ENCODE measurements at places on chromosomes 11 and 22.
A peak's percentile ranks its signal among the peaks of the same experiment; 100 is the strongest.

DNA sequence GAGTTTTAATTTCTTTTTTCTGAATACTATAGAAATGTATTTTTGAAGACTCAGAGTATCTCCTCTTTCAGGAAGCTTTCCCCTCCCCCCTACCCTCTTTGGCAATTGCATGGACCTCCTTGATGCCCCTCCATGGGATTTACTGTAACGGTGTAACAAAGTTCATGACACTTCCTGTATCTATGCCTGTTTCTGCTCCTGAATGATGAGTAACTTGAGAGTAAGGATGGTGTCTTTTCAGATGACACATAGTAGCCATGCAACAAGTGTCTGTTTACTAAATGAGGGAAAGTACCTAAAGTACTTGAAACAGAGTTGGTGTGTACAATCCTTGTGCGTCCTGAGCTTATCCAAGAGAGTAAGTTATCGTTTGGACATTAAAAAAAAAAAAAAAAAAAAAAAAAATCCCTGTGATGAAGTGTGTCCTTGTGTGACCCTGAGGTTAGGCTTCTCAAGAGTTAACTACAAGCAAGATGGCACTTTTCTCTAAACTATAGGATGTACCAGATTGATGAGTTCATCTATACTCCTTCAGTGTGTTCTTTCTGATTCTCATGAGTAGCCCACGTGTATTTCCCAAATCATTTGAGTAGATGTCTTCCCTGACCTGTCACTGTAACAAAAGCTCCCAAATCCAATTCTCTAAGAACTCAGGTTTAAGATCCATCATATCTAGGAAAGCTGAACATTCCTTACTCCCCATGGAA, 7.4 kb downstream of the ETS1 start:
- DNase-seq = no peak

- no peak for DNase-seq
Observed at GRCh38 chr22:45881524-45881875, 95.5 kb downstream of the WNT7B start.

DNA sequence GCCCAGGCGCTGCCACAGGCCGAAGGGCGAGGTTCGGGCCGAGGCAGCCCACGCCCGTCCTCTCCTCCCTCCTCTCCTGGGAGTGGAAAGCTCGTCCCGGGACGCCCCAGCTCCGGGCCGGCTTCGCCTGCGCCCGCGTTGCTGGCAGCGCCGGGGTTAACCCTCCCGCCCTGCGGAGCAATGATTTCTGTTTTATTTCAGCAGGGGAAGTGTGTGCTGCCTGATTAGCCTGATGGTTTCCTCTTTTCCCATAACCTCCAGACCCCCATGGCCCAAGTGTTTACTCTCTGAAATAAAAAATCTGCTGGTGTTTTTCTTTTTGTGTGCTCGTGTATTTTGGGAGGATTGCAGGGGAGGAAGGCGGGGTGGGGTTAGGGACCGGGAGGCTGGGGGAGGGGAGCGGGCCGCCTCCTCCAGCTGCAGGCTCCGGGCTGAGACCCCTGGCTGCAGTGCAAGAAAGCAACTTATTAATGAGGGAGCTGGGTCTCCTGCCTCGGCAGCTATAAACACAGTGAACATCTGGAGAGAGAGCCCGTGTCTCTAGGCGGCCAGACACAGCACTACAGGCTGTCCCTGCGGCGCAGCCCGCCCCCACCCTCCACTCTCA, 38.6 kb downstream of the ETS1 start:
- peak; percentile 43 for DNase-seq

- no peak for DNase-seq
Observed at GRCh38 chr11:12909879-12910278, 99.2 kb upstream of the RASSF10 start.

GRCh38 chr22:40190501-40190900, 12.8 kb downstream of the TNRC6B start:
- DNase-seq = no peak
